ENCODE measurements at places on chromosomes 12 and 14.

GRCh38 chr12:132216354-132216987 lies 72.2 kb downstream of the NOC4L start:
- DNase-seq: no peak

- DNase-seq: no peak
Observed at GRCh38 chr12:96249196-96250118, 55.3 kb downstream of the ELK3 start.

DNA sequence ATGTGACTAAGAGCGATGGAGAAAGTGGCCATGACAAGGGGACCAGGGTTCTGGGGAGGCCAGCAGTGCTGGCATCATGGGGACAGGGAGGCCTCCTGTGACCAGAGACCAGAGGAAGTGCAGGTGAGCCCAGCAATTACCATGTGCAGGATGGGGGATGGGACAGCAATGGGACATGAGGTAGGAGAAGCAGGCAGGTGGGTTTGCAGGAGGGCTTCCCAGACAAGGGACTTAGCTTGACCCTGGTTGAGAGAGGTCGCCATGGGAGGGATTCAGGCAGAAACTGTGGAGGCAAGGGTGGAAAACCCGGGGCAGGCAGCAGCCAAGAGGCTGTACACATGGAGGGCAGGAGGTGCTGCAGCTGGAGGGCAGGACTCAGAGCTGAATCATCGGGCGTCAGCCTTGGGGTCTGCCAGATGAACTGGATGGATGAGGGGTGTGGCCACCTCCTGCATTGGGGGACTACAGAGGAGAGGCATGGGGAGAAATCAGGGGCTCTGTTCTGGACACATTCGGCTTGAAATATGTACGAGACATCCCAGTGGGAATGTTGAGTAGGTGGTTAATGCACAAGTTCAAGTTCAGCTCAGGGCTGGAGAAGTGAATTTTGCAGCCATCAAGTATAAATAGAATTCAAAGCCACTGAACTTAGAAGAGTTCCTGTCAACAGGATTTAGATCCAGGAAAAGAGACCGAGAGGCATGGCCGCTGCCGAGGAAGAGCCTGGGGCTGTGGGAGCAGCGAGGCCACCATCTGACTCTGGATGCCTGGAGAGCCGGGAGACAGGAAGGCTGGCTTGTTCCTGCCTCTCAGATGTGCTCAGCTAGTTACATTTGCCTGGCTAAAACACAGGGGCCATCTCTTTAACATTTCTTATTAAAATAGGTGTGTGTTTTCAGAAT lies 36.6 kb downstream of the SFSWAP start:
- no peak for DNase-seq

DNA sequence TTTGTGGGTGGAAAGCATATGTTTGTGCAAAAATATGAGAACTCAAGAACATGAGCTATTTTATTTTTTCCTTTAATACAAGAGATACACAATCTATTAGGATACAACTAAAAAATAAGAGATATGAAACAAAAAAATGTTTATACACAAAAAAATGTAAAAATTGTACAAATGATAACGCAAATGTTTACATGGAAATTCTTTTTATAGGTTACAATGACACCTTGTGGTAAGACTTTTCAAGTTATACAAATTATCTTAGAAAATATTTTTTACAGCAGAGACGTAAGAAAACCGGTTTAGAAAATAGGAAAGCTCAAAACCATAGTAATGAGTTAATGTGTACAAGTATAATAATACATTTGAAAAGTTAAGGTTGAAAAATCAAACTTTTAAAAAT lies 25.5 kb downstream of the CEP83 start:
- peak; percentile 54 for DNase-seq

- DNase-seq: no peak
Observed at GRCh38 chr12:52266514-52266913, 7.9 kb upstream of the KRT86 start.

DNA sequence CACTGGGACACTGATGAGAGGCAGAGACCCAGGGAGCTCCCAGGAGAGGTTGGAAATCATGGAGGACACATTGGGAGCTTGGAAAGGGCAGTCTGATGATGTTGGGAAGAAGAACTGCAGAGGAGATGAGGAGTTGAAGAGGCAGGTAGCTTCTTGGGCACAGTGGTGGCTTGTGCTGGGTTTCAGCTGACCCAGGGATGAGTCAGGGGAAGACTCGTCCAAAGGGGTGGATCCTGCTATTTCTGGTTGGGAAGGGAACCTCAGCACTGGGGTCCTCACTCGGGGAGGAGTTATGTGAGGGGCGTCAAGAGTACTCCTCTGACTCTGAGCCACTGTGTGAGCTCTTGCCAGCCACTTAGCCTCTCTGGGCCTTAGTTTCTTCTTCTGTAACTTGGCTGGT lies 11.5 kb downstream of the ADCY4 start:
- no peak for DNase-seq

- peak; percentile 77 for DNase-seq
Observed at GRCh38 chr14:100096656-100097055, 31.4 kb downstream of the EVL start.

GRCh38 chr12:24770334-24770733 lies 178.6 kb downstream of the BCAT1 start:
- no peak for DNase-seq

DNA sequence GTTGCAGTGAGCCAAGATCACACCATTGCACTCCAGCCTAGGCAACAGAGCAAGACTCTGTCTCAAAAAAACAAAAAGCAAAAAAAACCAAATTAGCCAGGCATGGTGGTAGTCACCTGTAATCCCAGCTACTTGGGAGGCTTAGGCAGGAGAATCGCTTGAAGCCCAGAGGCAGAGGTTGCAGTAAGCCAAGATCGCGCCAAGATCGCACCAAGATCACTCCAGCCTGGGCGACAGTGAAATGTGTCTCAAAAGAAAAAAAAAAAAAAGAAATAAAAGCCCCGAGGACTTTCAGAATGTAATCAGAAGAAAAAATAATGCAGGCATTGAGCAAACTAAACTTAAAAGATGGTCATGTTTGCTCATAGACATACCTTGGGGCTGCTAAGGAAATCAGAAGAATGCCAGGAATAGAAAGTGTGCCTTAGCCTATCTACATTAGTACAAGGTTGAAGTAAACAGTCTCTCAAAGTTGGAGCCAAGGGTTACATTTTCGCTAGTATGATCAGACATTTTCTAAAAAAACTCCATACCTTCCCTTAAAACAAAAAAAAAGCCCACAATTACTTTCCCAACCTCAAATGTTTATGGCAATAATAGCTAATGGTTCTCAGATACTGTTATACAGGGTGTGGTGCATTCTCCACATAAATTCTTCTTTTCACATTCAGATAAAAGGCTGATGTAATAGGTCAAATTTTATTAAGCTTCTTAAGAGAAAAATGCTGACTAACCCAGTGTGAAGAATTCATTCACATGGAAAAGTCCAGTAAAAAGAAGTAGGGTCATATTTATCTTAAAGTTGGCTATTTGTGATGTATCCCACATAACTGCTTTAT lies 15.8 kb downstream of the DTD2 start:
- DNase-seq: peak; percentile 53

DNA sequence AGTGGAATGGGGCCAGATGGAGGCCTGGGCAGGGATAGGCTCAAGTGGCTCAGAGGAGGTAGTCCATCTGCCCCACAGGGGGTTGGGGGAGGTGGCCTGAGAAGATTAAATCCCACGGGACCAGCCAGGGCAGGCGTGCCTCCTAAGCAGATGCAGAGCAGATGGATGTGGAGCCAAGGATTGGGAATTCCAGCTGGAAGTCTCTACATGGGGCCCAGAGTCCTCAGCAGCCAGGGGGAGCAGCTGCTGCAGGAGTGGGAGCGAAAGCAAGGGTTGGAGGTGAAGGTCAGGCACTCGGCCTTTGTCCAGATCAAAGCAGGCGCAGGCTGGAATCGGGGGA lies 42.4 kb upstream of the VRK1 start:
- DNase-seq: no peak

GRCh38 chr12:66746489-66747201 lies 67.8 kb upstream of the GRIP1 start:
- no peak for DNase-seq

DNA sequence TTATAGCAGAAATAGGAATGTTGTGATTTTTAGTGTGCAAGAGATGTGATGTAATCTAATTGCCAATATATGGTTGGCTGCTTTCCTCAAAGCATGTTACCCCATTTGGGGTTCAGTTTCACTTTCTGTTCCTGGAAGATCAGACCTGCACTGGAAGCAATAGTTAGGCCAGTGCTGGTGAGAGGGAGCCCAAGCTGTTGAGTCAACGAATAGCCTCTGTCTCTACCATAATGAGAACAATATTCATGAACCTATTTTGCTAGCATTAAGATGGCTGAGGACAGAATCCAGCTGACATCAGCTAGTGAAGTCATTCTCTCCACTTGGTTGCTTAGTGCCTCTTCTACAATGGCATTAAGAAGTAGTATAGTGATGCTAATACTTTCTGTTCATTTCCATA lies 379.9 kb upstream of the DCN start:
- peak; percentile 37 for DNase-seq

GRCh38 chr14:50773632-50774541 lies 57.1 kb downstream of the NIN start:
- DNase-seq: peak; percentile 87

- DNase-seq: no peak
Observed at GRCh38 chr14:42628602-42629001, 1021.9 kb downstream of the LRFN5 start.

- no peak for DNase-seq
Observed at GRCh38 chr14:52868911-52869618, 77.7 kb upstream of the GNPNAT1 start.

DNA sequence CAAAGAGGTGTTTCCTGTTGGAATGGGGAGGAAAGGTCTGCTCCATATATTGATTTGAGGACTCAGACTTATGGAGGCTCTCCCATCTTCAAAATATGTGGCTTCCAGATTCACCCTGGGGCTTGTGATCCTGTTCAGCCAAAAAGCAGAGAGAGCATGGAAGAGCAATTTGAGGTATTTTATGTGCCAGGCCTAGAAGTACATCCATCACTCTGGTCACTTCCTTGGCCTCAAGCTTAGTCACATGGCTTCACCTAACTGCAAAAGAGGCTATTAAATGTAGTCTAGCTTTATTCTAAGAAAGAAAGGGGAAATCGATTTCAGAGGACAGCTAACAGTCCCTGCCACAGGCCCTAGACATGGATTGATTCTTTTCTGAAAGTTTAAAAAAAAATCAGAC lies 86.2 kb downstream of the C12orf50 start:
- DNase-seq: no peak

GRCh38 chr12:24815114-24815423 lies 133.8 kb downstream of the BCAT1 start:
- DNase-seq: no peak

- DNase-seq: no peak
Observed at GRCh38 chr12:44835641-44836379, 40.3 kb downstream of the NELL2 start.

GRCh38 chr14:36227802-36228201 lies 51.3 kb upstream of the PTCSC3 start:
- DNase-seq: no peak

DNA sequence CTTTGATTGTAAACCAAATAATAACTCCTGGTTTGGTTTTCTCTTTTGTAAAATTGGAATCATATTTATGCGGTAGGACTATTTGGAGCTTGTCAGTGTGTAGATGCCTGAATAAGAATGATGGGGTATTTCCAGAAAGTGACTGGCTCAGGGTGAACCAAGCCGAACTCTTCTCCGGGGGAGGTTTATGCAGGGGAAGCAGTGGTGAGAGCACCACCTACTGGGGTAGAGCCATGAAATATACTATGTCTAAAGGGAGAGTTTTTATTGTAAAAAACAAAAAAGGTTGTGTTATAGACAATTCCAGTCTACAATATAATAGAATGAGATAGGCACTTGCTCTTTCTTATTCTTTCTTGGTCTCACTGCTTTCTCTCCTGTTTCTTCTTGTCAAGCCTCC lies 222.9 kb upstream of the SLC16A7 start:
- peak; percentile 39 for DNase-seq

DNA sequence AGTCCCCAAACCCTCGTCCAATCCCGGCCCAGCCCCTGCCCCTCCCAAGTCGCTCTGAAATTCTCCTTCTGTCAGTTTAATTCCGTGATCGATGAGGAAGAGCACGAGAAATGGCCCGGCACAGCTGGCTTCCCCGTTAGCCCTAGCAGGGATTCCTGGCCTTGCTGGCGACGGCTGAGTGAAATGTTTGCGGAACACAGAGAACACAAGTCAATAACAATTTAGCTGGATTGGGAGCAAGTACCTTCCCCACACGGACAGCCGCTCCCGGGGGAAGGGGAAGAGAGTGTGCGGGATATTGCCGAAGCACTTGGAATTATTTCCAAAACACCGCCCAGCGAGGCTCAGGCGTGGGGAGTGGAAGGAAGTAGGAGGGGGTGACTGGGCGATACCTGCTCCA lies 134.6 kb downstream of the RBM19 start:
- DNase-seq: no peak

- no peak for DNase-seq
Observed at GRCh38 chr12:13203034-13203922, 6.8 kb downstream of the EMP1 start.

DNA sequence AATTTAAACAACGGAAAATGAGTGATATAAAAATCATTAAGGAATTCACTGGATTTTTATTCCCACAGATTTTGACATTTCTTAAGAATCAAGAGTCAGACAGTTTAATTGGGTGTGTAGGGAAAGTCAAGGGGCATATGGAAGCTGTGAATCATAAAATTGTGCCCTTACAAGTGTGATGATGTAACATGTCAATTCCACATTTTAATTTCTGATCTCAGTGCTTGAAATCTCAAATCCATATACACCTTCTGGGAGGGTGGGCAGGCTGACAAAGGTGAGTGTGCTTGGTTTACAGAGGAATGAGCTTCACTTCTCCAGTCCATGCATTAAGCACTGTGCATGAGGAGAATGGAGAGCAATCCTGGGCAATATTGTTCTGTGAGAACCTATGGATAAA lies 1.0 kb upstream of the KRT6A start:
- no peak for DNase-seq

- DNase-seq: peak; percentile 27
Observed at GRCh38 chr14:89444044-89444443, 27.0 kb upstream of the FOXN3 start.

DNA sequence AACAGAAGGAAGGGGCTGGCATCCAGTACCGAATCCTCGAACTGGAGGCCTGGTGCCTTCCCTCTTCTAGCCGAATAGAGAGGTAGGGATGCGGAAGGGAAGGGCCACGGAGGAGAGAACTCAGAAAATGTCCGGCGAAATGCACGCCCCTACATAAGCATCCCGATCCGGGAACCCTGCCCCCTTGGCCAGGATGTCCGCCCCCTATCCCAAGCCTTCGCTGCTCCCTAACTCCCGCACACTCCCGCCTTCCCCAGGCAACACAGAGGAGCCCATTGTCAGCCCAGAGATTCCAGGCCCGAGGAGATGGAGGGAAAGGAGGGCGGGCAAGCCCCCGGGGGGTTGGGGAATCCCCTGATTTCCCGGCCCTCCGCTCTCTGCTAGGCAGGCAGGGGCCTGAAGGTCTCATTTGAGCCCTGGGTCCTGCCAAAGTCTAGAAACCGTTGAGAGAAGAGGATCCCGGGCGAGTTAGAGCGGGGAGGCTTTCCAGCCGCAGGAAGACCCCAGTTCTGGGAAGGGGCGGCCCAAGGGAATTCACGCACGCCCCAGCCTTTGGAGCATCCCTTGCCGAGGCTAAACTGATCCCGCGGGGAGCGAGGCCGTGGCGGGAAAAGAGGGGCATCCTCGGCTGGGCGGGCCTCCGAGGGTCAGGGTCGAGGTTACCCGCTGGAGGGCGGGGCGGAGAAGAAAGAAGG lies 569 bp upstream of the ARHGEF40 start:
- DNase-seq: peak; percentile 62

Measured in adipocyte (in vitro differentiated cells).